ENCODE measurements at places on chromosomes 2 and 18.

DNA sequence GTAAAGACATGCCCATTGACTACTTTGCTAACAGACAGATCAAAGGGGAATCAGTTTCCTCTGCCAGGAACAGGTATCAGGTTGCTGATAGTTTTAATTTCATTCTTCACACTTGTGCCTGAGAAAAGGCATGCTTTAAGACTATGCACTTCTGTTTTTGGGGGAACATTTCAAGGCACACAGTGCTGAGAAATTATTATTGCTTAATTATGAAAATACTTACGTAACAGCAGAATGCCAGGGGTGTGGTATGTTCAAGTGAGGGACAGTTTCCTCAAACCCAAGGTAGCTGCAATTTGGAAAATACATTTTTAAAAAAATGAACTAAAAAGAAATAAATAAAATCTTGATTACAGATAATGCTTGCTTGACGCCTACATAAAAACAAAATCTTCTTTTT lies 1746.1 kb upstream of the PIK3C3 start:
- no peak for DNase-seq

- no peak for DNase-seq
Observed at GRCh38 chr18:48860269-48861180, 90.2 kb downstream of the SMAD7 start.

- DNase-seq, result no peak
Observed at GRCh38 chr2:124920448-124920847, 895.4 kb downstream of the CNTNAP5 start.

DNA sequence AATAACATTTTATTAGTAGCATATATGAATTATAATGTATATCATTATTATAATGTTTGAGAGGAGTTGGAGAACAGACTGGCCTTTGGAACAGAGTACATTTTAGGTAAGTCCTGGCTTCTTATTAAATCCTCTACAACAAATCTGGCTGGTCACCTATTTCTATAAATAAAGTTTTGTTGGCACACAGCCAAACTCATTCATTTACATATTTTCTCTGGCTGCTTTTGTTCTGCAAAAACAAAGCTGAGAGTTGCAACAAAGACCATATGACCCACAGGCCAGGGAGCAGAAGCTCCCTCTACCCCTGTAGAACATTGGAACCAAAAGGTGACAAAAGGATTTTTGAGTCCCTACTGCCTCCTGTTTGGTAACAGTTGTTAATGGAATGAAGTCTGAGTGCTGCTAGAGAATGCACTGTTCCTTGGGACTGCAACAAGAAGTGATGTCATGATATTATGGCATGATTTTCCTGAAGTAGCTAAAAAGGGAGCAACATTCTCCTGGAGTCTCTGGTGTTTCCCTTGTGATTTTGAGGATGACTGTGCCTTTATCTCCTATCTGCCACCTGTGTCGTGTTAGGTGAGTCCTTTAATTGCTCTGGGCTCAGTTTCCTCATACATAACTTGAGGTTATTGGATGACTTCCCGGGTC lies 22.0 kb upstream of the SP9 start:
- DNase-seq, result no peak

DNA sequence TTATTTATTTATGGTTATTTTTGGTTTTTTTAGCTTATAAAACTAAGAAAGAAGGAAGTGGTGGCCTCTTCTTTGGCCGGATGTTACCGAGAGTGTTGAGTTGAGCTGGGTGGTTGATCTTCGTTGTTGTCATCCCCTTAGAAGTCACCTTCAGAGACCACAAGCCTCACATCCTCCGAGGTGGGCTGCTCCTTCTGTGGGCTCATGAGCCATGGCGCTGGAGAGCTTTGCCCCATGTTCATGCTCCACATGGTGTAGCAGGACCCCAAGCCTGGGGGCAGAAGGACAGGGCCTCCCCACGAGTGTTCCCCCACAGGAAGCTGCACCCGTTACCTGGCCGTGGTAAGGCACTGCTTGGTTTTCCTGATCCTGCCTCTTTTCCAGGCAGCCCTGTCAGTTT lies 23.4 kb downstream of the SNTG2 start:
- peak; percentile 53 for DNase-seq

DNA sequence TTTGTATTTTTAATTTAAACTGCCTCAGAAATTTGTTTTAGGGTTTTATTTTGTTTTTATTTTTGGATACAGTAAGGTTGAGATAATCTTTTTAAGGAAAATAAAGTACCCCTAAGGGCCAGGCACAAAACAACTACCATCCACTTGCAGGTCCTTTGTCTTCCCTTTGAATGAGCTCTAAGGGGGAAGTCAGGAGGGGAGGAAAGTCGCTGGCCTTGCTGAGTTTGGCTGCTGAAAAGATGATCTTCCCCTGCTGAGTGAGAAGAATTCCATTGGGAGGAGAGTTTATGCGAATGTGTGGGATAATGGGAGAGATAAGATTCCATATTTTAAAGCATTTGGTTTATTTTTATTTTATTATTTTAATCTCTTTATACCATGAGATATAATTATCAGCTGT lies 100.7 kb downstream of the ARHGAP15 start:
- no peak for DNase-seq

GRCh38 chr2:238239863-238240756 lies at the start of gene HES6:
Gene HES6 (minus strand): TSS chr2:238240038. CDS start chr2:238239905, 133 bp downstream.
- peak; percentile 82 for DNase-seq

DNA sequence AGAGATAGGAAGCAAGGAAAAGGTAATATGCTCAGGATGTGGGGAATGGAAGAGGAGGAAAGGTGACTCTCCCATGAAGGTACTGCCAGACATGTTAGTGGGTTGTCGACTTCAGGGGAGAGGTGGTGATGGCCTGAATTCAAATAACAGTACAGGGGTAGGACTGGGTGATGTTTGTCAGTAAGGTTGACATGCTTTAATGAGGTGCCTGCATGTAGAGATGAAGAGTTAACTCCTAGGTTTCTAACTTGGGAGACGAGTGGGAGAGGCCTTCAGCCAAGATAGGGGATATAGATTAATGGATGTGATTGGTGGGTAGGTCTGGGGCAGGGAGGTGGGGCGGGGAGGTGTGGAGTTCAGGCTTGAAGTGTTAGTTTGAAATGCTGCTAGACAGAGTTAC lies 2.6 kb downstream of the NAPG start:
- no peak for DNase-seq

DNA sequence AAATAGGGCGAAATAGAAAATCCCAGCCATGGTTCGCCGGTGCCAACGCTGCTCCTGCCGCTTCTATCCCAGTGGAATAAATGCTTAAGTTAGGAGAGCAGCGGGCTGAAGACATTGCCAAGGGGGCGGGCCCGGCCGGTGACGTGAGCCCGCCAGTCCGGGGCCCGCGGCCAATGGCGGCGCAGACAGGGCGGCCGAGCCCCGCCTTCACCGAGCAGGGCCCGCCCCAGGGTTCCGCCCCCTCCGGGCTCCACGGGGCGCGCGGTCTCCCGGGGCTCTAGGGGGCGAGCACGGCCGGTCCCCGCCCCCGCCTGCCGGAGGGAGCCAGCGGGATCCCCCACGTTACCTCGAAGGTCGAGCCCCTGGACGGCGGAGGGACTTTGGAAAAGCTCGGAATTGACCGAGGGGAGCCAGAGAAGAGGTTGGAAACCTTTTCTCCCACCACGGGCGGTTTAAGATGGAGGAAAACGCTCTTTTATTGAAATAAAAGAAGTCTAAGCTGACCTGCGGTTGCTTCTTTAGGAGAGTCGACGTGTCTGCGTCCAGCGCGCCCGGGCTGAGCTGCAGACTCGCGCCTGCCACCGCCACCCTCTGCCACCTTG lies at the start of gene EPHA4:
Gene EPHA4 (minus strand): TSS at position 86 of the 602 bp plus-strand sequence. CDS start 56 bp downstream, at position 30.
- peak; percentile 84 for DNase-seq

GRCh38 chr2:41079011-41079410 lies 627.1 kb upstream of the SLC8A1 start:
- no peak for DNase-seq

GRCh38 chr2:127570282-127571250 lies 35.1 kb downstream of the MYO7B start:
- DNase-seq, result peak; percentile 4

GRCh38 chr2:237283131-237283928 lies 130.6 kb downstream of the COL6A3 start:
- no peak for DNase-seq

- no peak for DNase-seq
Observed at GRCh38 chr2:40281021-40281940, 170.6 kb downstream of the SLC8A1 start.

DNA sequence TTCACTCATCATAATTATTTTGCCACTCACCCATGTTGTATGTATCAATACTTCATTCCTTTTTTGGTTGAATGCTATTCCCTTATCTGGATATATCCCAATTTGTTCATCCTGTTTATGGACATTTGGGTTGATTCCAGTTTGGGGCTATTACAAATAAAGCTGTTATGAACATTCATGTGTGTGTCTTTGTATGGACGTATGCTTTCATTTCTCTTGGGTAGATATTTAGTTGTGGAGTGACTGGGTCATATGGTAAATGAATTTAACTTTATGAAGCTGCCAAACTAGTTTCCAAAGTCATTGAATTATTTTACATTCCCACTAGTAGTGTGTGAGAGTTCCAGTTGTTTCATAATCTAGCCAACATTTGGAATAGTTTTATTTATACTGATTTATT lies 2.7 kb downstream of the FAM228B start:
- no peak for DNase-seq

DNA sequence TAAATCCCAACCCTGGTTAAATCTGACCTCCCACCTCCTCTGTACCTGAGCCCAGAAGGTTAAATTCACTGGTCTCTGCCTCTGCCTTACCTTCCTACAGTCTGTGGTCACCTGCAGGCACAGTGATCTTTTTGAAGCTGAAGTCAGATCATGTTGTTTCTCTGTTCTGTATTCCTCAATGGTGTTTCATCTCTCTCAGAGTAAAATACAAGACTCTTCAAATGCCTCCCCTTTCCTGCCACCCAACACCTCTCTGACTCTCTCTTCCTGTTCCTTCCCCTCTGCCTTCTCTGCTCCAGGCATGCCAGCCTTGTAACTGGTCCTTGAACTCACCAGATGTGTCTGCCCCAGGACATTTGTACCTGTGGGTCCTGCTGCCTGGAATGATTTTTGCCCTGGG lies 219.3 kb downstream of the UXS1 start:
- no peak for DNase-seq

DNA sequence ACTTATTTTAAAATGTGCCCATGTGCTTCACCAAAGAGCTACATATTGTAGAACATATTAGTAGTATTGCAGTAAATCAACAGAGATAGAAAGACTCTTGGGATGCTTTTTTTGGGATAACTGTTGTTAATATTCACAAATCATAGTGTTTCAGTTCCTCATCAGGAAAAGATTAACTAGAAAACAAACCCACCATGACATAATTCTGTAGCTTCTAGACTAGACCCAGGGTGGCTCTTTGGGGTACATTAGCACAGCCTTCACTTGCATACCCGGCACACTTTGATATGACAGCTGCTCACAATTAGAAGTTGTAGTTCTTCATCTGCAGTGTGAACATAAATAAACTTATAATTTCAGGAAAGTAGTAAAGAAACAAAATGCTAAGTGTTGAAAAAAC lies 154.2 kb downstream of the ATP9B start:
- DNase-seq, result no peak

- peak; percentile 47 for DNase-seq
Observed at GRCh38 chr18:26133652-26134051, at the start of gene PSMA8. Gene PSMA8 (plus strand): TSS chr18:26133869. CDS start chr18:26133966, 97 bp downstream.

- peak; percentile 78 for DNase-seq
Observed at GRCh38 chr2:156333951-156334495, 1.5 kb upstream of the NR4A2 start.

GRCh38 chr2:101831351-101831865 lies 133.9 kb downstream of the MAP4K4 start:
- peak; percentile 71 for DNase-seq

GRCh38 chr2:48332286-48332685 lies 197.7 kb upstream of the STON1 start:
- no peak for DNase-seq

DNA sequence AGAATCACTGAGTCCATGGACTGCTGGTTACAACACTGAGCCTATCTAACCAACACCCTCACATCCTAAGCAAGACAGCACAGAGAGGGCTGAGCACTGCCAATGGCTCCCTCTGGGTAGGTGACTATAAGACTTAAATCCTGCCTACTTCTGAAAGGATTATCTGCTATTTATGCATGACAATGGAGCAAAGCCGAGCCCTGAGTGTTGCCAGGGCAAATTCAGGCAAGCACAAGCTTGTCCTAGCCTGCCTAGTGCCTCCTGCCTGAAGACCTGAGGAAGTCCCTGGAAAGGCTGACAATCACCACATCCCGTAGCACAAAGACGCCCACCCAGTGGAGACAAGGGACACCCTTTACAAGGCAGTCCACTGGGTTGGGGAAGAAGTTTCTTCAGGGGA lies 129.7 kb downstream of the OSR1 start:
- no peak for DNase-seq

DNA sequence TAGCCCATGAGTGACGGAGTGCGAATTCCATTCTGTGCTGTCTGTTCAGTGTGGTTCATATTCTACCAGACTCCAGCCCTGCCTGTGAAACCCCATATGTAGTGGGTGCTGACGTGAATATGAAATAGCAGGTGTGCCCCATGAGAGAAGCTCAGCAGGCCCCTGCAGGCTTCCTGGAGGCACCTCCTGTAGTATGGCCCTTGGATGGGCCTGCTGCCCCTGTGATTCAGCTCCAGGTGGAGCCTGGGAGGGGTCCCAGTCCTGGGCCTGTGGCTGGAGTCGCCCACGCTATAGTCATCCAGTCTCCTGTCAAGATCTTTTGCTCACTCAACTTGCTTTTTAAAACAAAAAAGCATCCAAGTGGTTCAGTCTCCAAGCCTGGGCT lies 125.5 kb downstream of the GLI2 start:
- no peak for DNase-seq

- DNase-seq, result peak; percentile 5
Observed at GRCh38 chr2:239684271-239684810, 283.5 kb upstream of the HDAC4 start.

DNA sequence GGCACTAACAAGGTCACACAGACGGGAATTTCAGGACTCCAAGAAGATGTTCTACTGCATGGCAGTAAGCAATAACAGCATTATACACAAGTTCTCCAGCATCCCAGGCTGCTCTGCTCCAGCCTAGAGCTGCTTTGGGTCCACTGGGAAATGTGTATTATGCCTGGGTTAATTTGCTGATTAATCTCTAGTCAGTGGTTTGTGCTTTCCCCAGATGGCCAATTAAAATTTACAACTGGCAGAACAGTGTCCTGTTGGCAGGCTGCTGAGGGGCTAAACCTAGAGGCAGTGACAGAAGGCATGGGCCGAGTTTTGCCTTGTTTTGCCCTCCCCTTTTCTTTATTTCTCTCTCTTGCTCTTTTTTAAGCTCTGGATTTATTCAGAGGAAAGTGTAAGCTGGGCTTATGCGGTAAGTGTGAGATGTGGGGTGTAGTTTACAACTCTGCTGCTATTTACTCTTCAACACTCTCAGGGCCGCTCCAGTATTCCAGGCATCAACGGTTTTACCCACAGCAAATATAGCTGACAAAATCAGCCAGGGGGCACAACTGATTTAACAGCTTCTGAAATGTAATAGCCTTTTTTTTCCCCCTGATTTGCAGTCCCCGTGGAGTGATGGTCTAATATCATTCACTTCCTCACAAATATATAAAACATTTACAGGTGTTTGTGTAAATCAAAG lies 348.0 kb downstream of the GPD2 start:
- no peak for DNase-seq

DNA sequence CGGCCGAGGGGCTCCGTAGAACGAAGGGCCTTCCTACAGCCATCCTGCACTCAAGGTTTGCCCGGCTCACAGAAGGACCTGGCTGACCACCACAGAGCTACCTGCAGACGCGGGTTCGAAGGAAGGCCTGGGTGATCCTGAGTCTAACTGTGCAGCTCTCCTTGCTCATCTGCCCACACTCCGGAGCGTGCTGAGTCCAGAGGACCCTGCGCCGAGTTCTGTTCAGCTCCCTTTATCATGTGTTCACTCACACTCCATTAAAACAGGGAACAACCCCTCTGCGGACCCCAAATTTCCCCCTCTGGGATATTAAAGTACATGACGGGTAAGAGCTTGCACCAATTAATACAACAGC lies 138.3 kb downstream of the PXDN start:
- DNase-seq, result no peak
